ENCODE measurements at places on chromosomes 5 and 9.

DNA sequence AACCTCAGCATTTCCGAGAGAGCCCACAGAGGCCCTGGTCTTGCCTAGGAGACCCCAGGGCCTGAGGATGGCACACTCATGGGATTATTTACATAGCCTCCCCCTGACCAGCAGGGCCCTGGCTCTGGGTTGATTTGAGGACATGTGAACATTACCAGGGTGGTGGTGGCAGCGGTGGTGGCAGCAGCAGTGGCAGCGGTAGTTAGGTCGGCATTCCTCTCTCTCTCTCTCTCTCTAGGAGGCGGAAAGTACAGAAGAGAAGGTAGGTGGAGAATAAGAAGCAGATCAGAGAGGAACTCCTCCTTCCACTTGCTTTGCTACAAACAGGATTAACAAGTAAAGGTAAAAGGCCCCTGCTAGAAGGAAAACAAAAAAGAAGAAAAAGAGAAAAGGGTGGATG, 39.3 kb downstream of the B4GALT1 start:
- DNase-seq = no peak

GRCh38 chr5:156339139-156339841, 12.3 kb downstream of the SGCD start:
- no peak for DNase-seq

DNA sequence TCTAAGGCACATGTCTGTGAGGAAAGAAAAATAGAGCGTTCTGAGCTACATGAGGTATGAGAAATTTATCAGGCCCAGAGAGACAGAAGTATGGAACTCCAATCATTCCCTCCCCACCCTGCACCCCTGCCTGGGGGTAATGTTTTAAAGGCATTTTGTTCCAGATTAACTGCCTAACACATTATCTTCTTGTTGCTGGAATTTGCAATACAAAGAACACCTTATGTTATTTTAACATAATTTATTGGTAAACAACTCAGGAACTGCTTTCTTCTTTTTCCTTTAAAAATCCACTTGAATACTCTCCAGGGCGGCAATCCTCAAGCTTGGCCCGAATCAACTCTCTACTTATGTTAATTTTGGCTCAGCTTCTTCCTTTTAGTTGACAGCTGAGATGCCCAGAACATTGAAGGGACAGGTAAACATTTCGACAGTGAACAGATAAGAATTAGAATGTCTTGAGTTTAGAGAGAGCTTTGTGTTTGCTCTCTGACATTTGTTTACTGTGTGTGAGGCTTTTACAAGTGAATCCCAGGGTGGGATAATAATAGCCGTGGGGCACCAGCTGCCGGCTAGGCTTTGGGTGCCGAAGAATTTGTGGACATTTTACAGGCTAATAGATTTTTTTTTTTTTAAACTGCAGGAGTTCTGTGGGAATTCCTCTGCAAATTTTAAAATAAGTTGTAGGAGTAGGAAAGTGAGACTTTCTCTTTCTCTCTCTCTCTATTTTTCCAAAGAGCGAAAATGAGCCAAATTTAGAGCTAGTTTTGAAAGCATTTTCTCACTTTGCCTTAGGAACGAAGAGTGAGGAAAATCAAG, 96.4 kb upstream of the TAF11L2 start:
- DNase-seq = no peak

GRCh38 chr5:149616727-149617285, 35.5 kb downstream of the ARHGEF37 start:
- DNase-seq = no peak

Data from activated T-cell treated with anti-CD3 and anti-CD28 coated beads for 24 hours (primary cell).